Dermis microvascular lymphatic vessel endothelial cell (primary cell): ENCODE measurements at places on chromosomes 1 and 21. TPM values are rescaled to one million over a fixed set of nuclear protein-coding genes. Genes with fewer than 3 reads are reported as not detected.
A peak's percentile ranks its signal among the peaks of the same experiment; 100 is the strongest.

Gene IVL
- not detected in 2 replicates for total RNA-seq

Gene AVPR1B
- not detected in 2 replicates for total RNA-seq

Gene RIIAD1
- total RNA-seq: not detected in 2 replicates

- DNase-seq: no peak
Measured at GRCh38 chr1:93773049-93773838, 91.6 kb upstream of the BCAR3 start.

- no peak for DNase-seq
Measured at GRCh38 chr21:44658541-44658910, 794 bp downstream of the KRTAP12-3 start.

DNA sequence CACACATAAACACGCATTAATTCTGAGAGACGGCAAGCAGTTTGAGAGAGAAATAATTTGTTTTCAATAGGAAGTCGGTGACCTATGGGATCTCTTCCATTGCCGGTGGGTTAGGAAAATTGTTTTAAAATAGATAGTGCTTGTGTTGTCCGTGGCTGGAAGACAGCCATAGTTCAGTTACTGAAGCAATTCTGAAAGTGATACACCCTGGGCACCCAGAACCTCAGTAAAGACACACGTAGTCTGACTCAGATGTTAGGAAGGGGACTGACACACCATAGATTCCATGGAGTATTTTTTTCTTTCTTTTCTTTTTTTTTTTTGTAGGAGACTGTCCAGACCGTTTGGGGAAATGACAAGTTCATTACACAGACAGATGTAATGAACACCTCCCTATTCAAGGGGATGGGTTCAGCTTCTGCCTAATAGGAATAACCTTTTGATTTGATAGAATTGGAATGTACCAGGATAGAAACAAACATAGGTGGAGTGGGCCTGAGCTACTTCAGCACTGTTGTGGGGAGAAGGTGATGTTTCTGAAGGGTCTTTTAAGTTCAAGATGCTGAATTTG is 1.6 kb downstream of the C1orf21 start:
- peak; percentile 51 for DNase-seq

DNA sequence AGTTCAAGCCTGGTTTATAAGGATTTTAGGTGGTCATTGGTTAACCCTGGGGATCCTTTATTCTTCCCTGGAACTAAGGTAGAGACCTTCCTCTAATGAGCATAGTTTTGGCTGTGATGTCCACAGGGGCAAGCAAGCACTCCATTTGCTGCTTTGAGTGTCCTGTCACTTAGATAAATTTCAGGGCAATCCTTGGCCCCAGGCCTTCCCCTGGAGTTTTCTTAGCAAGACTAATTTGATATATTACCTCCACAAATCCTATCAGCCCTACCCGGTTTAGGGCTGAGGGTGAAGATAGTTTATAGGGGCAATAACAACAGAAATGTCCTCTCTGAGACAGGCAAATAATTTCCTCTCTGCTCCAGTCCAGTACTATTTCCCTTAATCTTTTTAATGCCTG is 166.6 kb downstream of the CYYR1 start:
- DNase-seq: no peak

- DNase-seq: no peak
Measured at GRCh38 chr21:36705679-36706481, 7.0 kb downstream of the SIM2 start.

GRCh38 chr1:45535988-45536766 is 14.4 kb upstream of the AKR1A1 start:
- no peak for DNase-seq

GRCh38 chr1:117644696-117645311 is 39.0 kb downstream of the TENT5C start:
- DNase-seq: no peak

DNA sequence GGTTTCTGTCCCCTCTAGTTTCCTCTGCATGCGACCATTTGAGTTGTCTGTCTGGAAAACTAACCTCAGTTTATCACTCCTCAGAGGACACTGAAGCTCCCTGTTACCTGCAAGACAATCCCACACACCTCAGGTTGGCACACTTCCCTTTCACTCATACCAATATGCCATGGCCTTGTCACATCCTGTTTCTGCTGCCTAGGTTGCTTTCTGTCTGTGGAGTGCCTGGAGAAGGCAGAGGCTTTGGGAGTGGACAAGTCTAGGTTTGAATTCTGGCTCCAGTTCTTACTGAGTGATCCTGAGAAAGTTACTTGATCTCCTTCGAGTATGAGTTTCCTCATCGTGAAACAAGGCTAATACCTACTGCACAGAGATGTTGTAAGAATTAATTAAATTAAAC is 171.5 kb upstream of the CACYBP start:
- DNase-seq: no peak

GRCh38 chr1:26412180-26412840 is 1.7 kb downstream of the LIN28A start:
- no peak for DNase-seq

DNA sequence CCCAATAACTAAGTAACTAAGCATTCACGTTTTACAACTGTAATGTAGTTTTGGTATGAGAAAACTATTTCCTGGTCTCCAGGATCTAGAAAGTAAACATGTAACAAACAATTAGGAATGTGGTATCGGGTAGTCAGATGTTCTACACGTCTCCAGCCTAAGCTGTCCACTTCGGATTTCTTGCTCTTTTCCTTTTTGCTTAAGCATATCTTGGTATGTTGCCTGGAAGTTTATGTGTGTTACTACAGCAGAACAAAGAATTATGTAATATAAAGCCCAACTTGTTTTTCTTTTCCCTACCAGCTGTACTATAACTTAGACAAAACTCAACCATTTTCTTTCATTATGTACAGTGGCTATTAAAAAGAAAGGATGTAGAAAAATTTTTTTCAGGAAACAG is 20.4 kb upstream of the WARS2 start:
- DNase-seq: peak; percentile 57

GRCh38 chr1:160168016-160168415 is 16.6 kb downstream of the ATP1A4 start:
- DNase-seq: no peak

GRCh38 chr1:238364214-238364892 is 473.6 kb upstream of the ZP4 start:
- DNase-seq: no peak

- DNase-seq: no peak
Measured at GRCh38 chr1:155071701-155072100, 6.9 kb upstream of the EFNA3 start.

DNA sequence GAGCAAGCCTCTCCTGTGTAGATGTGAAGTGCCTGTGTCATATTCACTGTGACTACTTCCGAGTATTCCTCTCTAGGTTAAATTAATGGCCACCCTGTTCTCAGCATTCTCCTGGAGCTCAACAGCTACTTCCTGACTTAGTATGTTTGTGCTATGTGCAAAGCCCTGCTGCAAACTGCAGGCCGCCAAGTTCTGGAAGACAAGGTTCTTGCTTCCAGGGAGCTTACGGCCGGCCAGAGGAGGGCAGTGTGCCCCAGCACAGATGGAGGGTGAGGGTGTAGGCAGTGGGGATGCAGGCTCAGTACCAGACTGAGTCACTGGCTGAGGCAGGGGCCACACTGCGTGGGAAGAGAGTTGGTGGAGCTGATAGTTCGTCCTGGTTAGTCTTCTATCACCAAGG is 43.2 kb downstream of the ELK4 start:
- peak; percentile 76 for DNase-seq

DNA sequence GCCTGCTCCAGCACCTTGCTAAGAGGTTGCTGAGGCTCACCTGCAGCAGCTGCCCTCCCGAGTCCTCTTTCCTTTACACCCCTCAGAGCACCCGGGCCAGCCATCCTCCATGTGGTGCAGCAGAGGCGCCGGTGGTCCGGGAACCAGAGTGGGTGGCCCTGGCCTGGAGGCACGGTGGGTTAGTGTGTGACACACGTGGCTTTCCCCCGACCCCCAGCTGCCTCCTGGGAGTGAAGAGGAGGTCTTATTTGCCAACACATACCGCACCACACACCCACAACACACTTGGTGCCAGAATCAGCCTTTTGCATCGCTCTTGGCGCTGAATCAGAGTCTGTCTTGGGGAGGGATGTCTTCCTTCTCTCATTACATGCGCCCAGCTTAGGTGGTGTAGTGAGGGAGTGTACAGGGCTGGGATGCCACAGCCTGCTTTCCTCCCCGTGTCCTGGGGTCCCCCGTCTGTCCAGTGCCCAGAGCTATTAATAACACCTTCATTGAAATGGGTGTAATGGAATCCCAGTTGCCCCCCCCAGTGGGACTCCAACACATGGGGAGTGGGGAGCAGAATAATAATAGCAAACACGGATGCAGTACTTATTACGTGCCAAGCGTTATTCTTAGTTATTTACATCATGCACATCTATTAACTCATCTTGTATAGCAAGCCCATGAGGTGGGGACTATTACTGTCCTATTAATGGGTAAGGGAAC is 38.2 kb downstream of the MAPKAPK2 start:
- no peak for DNase-seq
